Left hindlimb (tissue), 1 donor: ENCODE measurements at places on chromosomes 3 and 15.

- no peak for DNase-seq
These were observed 811.4 kb downstream of the NAALADL2 start for GRCh38 chr3:175670557-175670956.

GRCh38 chr15:71716990-71717389, 93.4 kb upstream of the NR2E3 start:
- DNase-seq: no peak

DNA sequence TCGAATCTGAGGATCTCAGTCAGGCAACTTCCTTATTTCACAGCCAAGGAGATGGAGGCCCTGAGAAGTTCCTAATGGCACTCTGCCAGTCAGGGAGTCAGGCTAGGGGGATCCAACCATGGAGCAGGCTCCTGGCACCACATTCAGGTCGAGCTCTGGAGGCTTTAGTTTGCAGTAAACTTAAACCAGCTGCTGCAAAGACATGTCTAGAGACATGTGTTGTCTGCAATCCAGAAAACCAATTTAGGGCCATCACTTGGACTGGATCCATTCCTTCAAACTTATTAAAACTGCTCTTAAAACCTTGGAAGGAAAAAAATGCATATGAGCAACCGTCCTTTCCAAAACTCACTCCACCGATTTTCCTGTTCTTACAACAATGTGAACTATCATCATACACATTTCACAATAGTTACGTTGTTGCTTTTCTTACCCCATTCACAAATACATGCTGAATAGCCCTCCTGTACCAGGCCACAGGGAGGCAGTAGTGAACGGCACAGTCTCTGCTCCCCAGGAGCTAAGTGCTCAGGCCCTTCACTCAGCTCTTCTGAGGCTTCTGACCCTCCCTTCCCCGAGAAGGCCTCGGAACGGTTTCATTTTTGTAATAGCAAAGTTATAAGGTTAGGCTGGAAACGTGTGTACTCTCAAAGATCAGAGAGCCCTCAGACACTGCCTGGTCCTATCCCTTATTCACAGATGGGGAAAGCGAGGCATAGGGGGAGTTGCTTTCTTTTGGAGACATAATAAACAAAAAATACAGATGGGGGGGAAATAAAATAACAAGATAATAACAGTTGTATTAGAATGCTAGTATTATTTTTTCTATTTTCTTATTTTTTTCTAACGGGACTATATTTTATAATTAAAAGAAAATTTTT, 20.1 kb downstream of the RFT1 start:
- DNase-seq: peak; percentile 64

GRCh38 chr15:100680726-100681125, 78.3 kb downstream of the ASB7 start:
- DNase-seq: no peak

DNA sequence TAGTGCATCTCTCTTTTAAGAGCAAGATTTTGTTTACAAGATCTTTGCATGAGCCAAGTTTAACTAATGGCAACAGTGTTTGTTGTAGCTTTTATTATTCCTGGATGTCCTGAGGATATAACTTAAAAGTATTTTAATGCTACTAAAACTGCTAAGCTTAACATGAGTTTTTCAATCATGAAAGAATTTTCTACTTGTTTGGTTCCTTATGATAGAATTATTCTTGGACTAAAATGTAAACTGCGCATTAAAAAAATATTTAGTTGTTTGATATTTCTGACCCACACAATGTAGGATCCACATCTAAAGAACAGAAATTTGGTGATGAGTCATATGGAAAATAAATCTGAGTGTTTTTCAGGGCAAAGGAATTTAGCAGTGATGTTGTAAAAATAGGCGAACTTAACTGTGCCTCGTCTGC, 70.8 kb downstream of the RAP2B start:
- no peak for DNase-seq

GRCh38 chr3:43870844-43871626, 180.3 kb downstream of the ABHD5 start:
- DNase-seq: no peak

GRCh38 chr3:100047455-100048141, 66.7 kb downstream of the FILIP1L start:
- no peak for DNase-seq
